SIG-M5 (cell line): ENCODE measurements at places on chromosomes 4 and X.

DNA sequence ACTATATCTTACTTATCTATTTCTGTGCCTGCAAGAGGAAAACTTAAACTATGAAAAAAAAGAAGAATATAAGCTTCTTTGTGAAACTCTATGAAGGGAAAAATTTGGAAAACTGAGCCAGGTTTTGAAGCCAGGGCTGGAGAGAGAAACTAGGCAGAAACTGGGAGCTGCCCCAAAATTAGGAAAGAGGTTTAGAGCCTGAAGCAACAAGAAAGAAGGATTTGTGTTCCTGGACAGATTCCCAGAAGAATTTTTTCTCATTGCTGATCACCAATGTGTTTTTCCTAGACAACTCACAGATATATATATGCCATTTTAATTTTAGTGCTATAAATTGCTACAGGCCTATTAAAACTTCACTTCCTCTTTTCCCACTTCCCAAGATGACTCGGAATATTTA, 245.0 kb upstream of the GEMIN8 start:
- no peak for DNase-seq

DNA sequence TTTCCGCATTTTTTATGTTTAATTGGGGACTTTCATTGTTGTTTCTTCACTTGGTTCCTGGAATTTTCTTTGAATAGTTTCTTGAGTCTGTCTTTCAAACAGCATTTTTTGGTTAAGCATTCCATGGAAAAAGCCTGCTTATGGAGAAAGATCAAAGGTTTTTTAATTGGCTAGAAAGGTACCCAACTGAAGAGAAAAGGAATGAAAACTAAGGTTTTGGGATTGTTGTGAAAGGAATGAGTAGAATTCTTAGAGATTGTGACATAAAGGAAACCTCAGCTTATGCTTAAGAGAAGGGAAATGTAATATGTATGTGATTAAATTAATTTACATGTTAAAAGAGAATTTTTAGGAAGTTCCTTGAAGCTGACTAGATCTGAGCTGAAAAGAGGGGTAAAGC, 82.8 kb downstream of the CCKAR start:
- DNase-seq, result no peak

DNA sequence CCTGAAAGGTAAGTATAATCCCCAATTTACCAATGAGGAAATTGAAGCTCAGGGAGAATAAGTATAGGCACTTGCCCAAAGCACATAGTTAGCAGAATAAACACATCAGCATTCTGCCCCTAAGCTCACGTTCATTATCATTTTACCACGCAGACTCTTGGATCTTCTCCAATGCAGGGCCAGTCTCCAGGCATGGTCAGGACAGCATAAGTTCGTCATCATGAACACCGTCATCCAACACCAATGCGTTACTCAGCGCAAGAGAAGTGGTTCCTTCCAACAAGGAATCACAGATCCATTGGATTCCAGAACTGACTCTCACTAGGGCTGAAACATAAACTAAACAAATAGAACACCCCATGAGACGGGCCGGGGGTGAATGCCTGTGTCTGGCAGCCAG, 86.5 kb upstream of the GPM6B start:
- DNase-seq, result no peak

- DNase-seq, result no peak
Measured at GRCh38 chr4:146952896-146953295, 7.2 kb upstream of the TTC29 start.

- DNase-seq, result no peak
Measured at GRCh38 chr4:47562297-47562696, 77.2 kb downstream of the ATP10D start.

DNA sequence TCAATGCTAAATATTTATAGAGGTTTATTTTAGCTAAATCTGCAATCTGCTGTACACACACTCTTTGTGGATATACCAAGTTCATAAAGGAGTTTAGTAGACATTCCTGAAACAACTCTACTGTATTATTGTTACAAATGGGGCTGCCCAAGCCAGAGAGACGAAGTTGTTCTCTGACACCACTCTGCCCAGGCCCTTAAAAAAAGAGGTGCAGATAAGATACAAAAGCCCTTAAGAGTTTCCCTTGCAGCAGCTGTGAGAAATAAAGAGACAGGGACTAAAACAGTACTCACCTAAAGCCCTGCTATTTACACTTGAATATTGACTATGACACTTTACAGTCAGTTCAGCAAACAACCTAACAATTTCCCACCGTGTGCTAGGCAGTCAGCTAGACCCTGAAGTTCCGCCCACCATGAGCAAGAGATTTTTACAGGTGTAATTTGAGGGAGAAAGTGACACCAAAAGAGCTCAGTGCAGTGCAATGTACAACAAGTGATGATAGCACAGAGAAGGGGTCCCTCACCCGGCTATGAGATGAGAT, 191.7 kb downstream of the PRDM5 start:
- no peak for DNase-seq

DNA sequence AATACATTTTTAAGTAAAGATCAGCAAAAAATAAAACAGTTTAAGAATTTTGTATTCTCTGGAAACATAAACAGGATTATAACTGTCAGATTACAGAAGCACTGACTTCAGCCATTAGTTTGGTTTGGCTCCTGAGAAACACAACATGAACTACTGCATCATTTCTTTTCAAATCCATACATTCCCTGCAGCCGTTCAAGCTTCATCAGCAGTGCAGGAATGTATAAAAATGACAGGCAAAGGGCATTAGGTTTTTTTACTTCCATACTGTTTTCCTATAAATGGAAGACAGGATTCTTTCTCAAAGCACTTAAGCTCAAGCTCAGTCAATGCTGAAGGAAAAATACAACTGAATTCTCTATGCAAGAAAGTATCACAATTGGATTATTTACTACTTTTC, 4.2 kb upstream of the MAB21L2 start:
- DNase-seq, result no peak

DNA sequence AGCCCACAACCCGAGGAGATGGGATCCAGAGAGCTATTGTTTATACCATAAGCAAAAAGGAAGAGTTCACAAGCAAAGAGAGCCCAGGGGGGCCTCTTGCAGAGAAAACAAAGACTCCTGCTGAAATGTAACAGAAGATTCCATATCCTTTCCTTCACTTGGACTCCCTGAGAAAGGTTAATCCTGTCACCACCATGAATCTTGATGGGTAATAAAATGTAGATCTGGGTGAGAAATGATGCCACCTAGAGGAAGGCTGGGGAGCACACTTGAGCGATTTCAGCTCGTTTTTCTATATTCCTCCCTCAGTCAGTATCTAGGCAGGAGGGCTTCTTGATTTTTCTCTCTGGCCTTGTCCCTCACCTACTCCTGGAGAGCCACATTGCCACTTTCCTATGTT, 10.2 kb upstream of the KCNE5 start:
- DNase-seq, result no peak

- DNase-seq, result no peak
Measured at GRCh38 chr4:113223001-113223400, 173.5 kb downstream of the ANK2 start.

- DNase-seq, result no peak
Measured at GRCh38 chrX:50167366-50167765, 33.4 kb downstream of the AKAP4 start.

DNA sequence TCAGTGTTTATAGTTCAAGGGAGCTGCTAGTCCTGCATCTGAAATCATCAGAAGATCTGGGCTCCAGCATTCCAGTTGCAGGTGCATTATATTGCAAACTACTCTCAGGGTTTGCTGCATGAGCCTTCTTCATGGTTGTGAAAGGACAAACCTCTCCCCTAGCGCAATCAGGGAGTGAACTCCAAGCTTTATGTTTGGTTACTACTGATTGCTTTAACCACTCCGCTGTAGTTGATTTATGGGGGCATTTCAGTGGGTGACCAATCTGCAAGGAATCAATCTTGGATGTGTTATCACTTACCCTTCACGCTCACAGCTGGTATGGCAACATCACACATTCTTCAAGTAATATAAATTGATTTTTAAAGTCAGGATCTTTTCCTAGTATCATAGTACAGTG, 552.1 kb downstream of the SPOCK3 start:
- DNase-seq, result no peak

DNA sequence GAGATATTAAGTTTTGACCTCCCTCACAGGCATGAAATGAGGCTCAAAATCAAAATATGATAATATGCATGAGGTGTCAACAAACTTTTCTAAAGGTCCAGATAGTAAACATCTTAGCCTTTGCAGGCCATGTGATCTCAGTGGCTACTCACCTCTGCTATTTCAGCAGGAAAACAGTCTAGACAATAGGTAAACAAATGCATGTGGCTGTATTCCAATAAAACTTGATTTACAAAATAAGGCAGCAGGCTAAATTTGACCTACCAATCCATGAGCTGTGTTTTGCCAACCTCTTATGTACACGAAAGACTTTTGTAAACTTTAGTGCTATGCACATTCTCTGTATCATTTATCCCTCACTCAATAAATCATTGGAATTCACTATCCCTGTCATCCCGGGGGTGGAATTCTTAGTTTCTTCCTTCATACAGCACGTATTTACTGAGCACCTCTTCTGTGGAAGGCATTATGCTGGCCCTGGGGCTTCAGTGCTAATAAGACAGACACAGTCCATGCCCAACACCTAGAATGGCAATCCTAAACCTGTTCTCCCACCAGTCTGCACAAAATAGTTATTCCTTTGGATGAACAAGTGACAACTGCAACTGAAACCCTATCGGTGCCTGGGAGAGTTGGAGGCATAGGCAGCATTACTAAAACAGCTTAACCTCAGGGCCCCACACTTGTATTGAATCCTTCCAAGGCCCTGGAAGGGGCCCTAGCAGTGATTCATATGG, 19.9 kb downstream of the MAGEB17 start:
- no peak for DNase-seq

DNA sequence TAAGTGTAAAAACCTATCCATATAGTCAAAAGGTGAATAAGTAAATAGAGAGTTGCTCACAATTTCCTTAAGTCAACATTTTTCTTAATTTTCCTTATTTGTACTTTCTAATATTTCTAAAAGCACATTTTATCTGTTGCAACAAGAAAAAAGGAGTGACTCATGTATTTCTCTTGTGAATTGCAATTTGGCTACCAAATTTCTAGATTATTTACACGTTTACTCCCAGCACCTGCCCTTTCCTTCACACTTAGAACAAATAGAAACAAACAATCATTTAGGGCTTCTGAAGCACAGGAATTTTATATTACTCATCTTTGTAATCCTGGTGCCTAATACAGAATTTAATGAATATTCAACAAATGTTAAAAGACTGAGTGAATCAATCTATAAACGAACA, 22.2 kb downstream of the BTC start:
- DNase-seq, result no peak

- no peak for DNase-seq
Measured at GRCh38 chr4:146222313-146222712, 8.0 kb downstream of the REELD1 start.

GRCh38 chrX:46912603-46913491, 626 bp downstream of the JADE3 start:
- no peak for DNase-seq

GRCh38 chrX:110536816-110537215, 178.2 kb downstream of the RTL9 start:
- DNase-seq, result peak; percentile 75

DNA sequence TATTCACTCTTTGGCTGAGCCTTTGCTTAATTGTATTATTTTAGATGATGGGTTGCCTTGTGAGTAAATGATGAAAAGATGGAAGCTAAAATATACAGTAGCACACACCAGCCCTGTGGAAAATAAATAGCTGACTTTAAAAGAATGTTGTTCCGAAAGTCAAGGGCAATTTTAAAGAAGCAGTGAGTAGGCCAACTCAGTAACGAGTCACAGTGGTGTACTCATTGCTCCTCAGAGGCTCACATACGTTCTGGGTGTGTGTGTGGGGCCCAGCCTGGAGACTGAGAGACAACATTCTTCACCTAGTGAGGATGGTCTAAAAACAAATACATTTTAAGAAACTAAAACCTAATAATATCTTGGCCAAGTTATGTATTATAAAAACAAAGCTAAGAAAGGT, 640.3 kb downstream of the TRIML1 start:
- no peak for DNase-seq

- no peak for DNase-seq
Measured at GRCh38 chr4:139619644-139620043, 46.0 kb upstream of the MGST2 start.

DNA sequence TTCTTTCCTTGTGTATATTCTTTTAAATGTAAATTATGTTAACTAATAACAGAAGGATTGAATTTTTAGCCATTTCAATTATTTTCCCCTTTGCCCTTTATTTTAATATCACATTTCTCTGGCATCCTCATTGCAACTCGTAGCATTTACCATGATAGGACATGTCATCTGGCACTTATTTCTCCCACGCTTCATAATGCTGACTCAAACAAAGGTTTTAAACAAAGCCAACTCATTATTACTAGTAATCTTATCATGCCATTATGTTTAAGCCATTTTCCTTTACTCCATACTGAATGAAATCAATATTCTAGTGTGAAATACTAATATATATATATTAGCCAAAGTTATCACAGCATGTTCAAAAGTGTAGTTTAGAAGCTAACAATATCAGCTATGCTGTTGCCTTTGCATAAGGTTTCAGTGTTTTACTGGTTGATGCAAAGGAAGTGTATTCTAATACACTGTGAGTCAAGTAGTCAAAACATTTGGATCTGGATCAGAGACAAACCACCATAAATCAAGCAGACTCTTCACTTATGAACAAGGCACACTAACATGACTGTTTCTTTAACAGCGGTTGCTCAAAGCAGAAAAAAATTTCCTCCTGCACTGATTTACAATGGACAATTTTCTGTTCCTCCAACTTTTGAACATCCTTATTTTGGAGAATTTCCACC, 281.6 kb downstream of the SLC7A11 start:
- no peak for DNase-seq

DNA sequence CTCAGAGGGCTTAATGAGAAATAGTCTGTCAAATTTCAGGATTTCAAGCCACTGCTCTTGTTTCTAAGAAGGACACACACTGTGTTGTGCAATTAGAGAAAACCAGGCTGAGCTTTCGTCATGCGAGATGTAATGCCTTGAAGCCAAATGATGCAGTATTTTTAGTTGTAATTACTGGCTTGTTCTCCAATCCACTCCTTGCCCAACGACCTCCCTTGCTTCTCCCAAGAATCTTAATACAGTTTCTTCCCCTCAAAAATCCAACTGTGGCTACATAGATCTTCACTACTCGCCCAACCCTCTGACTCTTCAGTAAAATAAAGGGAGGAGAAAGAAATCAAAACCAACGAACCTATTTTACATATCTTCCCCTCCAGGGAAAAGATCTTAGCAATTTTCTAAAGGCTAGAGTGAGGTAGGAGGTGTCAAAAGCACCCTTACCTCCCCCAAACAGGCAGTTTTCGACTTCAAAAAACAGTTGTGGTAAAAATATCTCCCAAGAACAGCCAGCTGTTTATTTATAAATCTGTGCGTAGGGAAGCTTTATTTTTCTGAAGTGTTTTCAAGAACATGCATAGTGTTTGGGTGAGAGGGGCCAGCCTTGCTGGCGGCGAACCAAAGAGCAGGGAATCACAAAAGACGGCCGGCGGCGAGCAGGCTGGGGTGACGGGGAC, 68.7 kb downstream of the MGST2 start:
- no peak for DNase-seq

GRCh38 chr4:56696056-56696455, 15.0 kb upstream of the HOPX start:
- DNase-seq, result no peak
